Left ventricle myocardium inferior (tissue), 1 donor: ENCODE measurements at places on chromosomes 13 and 19.

DNA sequence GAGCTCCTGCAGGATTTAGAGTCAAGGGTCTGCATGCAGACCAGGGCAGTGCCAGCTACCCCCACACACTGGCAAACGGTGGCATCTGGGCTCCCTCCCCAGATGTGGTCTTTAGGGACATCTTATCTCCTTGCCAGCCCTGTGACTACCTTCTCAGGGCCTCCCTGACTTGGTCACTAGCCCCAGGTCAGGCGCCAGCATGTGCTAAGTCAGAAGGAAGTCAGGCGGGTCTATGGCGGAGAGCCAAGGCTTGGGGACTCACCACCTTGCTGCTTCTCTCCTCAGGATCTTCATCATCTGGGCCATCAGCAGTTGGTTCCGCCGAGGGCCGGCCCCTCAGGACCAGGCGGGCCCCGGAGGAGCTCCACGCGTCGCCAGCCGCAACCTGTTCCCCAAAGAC, 17.6 kb downstream of the CLPTM1 start:
- DNase-seq, result no peak

DNA sequence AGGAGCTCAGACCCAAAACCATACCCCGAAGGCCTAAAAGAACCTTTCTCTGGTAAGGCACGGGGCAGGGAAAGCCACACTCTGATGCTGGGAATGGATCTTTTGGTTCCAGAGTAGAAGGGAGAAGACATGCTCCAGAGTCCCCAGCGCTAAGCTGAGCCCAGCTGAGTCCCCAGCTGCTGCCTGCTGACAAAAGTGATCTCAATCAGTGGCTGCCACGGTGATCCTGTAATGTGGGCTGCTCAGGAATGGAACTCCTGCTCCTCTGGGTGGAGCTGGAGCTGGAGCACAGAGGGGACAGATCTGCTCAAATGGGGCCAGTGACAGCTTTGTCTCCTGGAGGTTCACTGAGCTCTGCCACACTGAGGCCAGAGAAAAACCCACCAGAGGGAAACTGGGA, 70.5 kb downstream of the MLLT1 start:
- DNase-seq, result no peak

GRCh38 chr19:49875857-49876421, 1.2 kb downstream of the AKT1S1 start:
- peak; percentile 64 for DNase-seq

DNA sequence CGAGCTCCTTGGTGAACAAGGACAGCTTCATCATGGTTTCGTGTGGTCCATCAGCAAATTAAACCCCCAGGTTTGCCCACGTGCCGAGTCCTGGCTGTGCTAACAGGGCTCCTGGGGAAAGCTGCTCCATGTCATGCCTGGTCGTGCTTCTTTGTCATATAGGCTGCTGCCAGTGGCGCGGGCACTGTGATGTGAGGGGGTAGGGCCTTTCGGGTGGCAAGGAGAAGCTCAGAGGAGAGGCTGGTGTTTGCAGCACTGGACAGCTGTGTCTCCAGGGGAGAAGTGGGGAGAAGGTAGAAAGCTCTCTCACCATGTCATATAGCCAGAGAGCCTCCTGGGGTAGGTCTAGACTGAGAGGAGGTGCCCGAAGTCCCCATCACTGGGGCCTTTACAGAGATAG, 13.3 kb downstream of the VSTM2B start:
- DNase-seq, result no peak

- no peak for DNase-seq
These were observed 103.1 kb downstream of the TRPC4 start for GRCh38 chr13:37766502-37766901.

GRCh38 chr13:66424422-66424821, 805.7 kb downstream of the PCDH9 start:
- DNase-seq, result no peak

DNA sequence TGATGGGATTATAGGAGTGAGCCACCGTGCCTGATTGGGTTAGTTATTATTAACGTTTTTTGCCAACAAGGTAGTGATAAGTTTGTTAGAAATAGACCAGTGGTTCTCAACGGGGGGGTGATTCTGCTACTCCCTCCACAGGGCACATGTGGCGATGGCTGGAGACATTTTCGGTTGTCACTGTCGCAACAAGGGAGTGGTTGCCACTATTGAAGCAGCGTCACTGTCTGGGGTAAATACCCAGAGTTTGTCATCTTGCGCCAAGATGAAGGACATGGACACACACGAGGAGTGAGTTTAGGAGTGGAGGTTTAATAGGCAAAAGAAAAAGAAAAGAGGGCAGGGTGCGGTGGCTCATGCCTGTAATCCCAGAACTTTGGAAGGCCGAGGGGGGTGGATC, 18.9 kb downstream of the ADGRE3 start:
- DNase-seq, result no peak

DNA sequence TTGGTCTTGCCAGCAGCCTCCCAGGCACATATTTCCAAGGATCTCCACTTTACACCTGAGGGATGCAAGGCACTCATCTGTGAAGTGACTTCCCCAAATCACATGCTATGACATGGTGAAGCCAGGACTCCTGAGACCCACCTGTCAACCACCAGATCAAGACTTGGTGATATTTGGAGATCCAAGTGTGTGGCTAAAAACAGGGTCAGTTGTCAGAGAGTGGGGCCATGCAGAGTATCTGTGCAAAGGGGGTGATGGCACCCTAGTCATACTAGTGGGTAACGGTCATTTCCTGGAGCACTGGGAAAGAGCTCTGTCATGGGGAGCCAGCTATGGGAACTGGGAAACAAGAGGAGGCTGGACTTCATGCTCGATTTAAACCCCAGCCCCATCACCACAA, 218.4 kb upstream of the IRS2 start:
- DNase-seq, result no peak

- no peak for DNase-seq
These were observed 76.2 kb downstream of the GGACT start for GRCh38 chr13:100512422-100512821.

- peak; percentile 47 for DNase-seq
These were observed 81.4 kb downstream of the IRS2 start for GRCh38 chr13:109704771-109705635.

DNA sequence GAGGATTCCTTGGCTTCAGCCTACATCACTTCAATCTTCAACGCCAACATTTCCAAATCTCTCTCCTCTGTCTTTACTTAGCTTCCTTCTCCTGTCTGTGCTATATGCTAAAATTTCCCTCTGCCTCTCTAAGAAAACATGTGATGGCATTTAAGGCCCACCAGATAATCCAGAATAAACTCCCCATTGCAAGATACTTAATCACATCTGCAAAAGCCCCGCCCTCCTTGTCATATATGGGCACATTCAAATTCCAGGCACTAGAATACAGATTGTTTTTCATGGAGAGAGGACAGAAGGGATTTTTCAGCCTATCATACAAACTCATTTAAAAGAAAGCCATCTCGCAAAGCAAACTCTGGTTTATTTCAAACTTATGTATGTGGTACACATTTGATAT, 16.2 kb downstream of the ARGLU1 start:
- no peak for DNase-seq

- no peak for DNase-seq
These were observed at the start of gene SPIB for GRCh38 chr19:50418176-50419021. TSS of gene SPIB (plus strand) at chr19:50418938. CDS start at chr19:50418963, 25 bp downstream.

- DNase-seq, result no peak
These were observed 682 bp downstream of the SSBP4 start for GRCh38 chr19:18419699-18420460.

GRCh38 chr13:99220199-99220935, 19.7 kb downstream of the UBAC2 start:
- DNase-seq, result no peak

DNA sequence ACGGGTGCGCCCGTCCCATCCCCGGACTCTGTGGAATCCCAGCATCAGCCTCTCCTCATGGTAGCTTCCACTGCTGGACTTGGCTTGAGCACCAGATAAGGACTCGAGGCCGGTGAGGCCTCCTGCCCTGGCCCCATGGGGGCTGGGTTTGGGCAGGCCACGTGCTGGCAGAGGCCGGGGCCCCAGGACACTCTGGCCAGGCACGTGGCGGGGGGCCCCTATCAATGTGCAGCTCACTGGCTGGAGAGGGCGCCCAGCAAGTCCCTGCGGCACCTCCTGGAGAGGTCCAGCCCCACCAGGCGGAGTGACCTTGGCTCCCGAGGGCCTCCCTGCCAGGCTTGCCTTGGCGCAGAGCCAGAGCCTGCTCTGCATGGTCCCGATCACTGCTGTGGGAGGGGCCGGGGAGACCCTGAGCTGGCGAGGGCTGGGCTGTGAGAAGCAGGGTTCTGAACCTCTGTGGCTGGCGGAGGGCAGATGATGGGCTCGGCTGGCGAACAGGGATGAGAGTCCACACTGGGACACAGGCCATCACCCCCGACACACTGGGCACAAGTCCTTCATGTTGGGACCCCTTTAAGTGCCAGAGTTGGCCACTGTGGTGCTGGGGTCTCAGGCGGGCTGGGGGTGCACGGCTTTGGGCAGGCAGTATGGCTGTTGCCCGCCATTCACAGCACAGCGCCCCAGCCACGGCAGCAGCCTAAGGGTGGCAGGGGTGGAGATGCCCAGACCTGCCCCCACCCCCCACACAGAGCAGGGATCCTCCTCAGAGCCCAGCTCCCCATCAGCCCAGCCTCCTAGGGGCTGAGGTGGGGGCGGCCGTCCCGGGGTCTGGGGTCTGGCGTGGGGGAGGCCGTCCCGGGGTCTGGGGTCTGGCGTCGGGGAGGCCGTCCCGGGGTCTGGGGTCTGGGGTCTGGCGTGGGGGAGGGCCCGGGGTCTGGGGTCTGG, 19.1 kb downstream of the CEBPG start:
- DNase-seq, result peak; percentile 25

DNA sequence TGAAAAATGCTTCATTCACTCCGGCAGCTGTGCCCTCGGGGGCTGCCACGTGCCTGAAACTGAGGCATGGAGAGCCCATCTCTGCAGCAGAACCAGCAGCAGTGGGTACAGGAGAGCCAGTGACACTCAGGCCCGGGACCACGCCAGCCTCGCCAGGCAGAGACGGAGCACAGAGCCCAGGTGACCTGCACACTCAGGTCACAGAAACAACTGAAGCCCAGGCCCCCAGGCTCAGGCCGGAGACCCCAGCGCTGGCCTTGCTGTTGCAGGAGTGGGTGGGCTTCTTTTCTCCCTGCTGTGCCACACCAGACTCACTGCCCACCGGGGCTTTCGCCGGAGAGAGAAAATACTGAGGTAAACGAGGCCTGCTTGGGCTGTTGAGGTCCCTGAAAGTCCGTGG, 117.3 kb downstream of the SOX1 start:
- no peak for DNase-seq

GRCh38 chr13:113897966-113898365, 34.1 kb upstream of the GAS6 start:
- no peak for DNase-seq

- no peak for DNase-seq
These were observed 1541.0 kb downstream of the SLITRK5 start for GRCh38 chr13:89212186-89212585.

GRCh38 chr19:4130744-4131438, 7.0 kb upstream of the MAP2K2 start:
- DNase-seq, result no peak

- no peak for DNase-seq
These were observed 2.7 kb downstream of the MTUS2 start for GRCh38 chr13:28822801-28823200.

- DNase-seq, result peak; percentile 27
These were observed 467.2 kb downstream of the ITGBL1 start for GRCh38 chr13:101919541-101920181.

- no peak for DNase-seq
These were observed 24.8 kb downstream of the RANBP3 start for GRCh38 chr19:5953030-5953589.

- DNase-seq, result peak; percentile 13
These were observed 179.9 kb downstream of the KDM4B start for GRCh38 chr19:5148794-5149190.

DNA sequence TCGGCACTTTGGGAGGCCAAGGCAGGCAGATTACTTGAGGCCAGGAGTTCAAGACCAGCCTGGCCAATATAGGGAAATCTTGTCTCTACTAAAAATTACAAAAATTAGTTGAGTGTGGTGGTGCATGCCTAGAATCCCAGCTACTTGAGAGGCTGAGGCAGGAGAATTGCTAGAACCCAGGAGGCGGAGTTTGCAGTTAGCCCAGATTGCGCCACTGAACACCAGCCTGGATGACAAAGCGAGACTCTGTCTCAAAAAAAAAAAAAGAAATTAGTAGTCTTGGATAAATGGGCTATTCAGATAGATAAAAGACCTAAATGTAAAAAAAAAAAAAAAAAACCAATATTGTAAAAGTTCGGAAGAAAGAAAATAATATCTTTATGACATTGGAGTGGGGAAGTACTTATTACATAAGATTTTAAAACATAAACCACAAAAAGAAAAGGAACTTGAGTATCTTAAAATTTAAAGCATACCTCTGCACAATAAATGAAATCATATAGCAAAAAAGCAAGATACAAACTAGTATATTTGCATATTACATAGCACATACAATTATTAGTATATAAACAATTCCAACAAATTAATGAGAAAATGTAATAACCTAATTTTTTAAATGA, 26.7 kb upstream of the RNASEH2B start:
- no peak for DNase-seq

DNA sequence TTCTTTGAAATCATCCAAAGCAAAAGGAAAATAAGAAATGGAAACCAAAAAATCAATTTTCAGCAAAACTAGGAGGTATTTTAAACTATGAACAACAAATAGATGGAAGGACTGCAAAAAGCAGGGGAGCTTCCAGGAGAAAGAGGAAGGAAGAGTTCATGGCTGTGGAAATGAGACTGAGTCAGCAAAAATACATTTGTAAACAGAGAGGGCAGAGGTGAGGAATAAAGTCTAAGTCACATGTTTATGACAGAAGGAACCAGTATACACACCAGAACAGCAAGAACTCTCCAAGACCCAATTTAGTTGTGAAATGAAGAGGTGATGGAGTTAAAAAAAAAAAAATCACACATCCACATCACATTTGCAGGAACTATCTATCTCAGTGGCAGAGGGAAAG, 69.6 kb downstream of the RNASEH2B start:
- no peak for DNase-seq

DNA sequence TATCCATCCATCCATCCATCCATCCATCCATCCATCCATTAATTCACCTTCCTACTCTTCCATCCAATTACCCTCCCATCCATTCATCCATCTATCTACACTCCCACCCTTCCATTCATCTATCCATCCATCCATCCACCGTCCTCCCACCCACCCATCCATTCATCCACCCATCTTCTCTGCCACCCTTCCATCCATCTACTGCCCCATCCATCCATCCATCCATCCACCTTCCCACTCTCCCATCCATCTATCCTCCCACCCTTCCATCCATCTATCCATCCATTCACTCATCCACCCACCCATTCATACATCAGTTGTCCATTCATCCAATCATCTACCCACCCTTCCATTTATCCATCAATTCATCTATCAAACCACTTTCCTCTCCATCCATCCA, 54.3 kb downstream of the NWD1 start:
- DNase-seq, result no peak

DNA sequence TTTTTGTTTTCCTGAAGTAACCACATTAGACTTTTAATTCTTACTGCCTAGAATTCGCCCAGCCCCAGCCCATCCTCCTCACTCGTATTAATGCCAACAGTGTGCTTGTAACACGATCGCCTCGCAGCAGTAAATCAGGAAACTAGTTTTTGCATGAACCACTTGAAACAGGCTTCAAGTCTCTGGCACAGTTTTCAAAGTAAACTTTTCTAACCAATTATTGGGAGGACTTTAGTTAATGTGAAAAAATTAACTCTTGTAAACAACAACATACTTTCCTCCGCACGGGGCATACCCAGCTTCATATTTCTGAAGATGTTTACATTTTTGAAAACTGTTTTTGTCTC, 39.2 kb downstream of the TNFRSF19 start:
- no peak for DNase-seq
